ENCODE measurements at places on chromosomes 13 and 19. TPM values are rescaled to one million over a fixed set of nuclear protein-coding genes. Genes with fewer than 3 reads are reported as not detected.

The RFPL4AL1 gene
- not detected for total RNA-seq

The CD22 gene
- total RNA-seq, result 0.75 TPM

The FOXA3 gene
- total RNA-seq, result not detected

The ZNF90 gene
- not detected for total RNA-seq

The MEGF8 gene
- 61.8 TPM for total RNA-seq

The HIPK4 gene
- not detected for total RNA-seq

The SRRM5 gene
- 0.32 TPM for total RNA-seq

The LNX2 gene
- 3.7 TPM for total RNA-seq

DNA sequence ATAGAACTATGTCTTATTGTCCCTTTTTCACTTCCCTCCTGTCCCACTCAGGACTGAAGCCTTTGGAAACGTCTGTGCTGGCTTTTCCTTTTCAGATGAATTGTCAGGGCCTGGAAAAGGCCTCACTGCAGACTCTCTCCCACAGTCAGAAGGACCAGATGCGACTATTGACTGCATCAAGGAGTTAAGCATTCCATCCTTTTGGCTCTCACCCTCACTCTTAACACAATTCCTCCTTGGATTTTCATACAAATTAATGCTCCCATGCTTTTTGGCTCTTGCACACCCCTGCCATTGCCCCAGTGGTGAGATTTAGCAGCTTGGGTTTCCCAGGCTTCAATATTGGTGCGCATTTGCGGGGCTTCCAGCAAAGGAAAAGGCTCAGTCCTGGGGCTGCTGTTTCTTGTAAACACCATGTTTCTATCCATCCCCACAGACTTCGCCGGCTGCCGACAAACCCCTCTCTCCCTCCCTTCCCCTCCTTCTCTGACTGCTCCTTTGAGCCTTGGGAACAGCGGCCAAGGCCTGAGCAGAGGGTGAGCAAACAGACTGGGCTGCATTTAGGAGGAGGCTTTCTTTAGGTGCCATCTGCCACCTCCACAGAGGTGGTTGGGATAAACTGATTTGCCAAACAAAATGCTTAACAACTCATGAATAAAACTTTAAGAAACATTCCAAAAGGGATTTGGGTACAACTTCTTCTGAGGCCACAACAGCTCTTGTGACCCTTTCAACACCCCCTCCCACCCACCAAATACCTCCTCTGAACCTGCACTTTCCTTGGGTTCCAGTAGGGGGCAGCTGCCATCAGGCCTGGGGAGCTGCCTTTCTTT lies 48.6 kb upstream of the PCDH8 start:
- DNase-seq, result no peak

- peak; percentile 66 for DNase-seq
Measured at GRCh38 chr19:11767633-11768133, 883 bp downstream of the ZNF441 start.

- DNase-seq, result no peak
Measured at GRCh38 chr13:44470638-44471562, 97.3 kb downstream of the SERP2 start.

DNA sequence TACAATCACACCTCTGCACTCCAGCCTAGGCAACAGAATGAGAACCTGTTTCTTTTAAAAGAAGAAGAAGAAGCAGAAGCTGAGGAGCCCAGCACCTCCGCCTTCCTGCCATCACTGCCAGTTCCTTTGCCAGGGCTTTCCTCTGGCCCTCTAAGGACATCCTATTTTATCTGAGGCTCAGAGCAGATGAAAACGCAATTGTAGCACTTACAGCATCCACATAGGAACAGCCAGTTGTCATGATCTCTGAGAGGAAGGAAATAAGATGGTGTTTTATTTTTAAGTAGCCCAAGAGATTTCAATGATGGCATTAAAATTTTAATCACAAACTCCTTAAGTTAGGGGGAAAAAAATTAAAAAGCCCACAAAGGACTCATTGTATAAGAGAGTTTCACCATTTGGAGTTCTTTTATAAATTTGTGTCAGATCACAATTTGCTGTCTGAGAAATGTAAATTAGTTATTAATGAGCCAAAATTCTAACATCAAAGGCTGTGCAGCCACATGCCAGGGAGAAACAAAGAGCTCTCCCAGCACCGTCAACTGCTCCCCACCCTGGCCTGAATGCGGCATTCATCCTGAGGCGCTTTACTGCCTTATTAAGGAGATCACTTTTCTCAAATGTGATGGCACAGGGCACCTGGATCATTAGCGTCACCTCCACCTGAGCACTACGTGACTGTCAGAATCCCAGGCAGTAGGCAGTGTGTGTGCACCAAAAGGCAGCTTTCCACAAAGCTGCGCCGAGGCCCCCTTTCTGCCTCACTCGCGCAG lies 393.0 kb downstream of the FOXO1 start:
- no peak for DNase-seq

DNA sequence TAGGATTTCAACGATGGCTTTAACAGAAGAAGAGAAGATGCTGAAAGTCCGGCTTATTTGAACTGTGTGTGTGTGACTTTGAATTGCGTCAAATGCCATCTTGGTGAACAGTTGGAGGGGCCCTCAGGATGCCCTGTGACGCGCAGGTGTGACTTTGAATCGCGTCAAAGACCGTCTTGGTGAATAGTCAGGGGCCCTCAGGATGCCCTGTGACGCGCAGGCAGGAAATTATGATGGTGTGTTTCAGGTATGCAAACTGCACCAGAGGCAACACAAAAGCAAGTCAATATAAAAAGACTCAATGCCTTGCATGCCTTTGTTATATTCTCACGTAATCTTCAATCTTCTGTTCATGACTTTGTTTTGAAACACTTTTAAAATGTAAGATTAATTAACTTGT lies 29.2 kb downstream of the ATP11A start:
- no peak for DNase-seq

DNA sequence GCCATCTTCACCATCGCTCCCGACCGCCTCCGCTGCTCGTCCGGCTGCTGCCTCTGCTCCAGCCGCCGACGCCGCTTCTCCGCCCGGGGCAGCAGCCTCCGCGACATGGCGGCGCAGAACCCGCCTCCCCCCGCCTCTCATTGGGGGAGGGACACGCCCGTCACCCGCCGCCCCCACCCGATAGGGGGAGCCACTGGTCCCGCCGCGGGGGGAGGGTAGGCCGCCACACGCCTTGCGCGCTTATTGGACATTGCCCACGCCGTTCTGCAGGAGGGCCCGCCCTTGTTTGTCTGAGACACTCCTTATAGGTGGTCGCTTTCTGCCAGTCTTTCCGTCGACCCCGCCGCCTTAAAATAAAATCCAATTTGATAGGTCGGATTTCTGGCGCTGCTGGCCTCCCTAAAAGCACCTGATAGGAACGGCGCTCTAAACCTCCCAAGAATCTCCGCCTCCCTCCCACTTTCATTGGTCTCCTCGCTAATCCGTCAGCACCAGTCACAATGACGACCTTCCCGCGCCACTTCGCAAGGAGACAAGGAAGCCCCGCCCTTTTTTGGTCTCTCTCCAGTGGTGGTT lies at the start of gene HNRNPL:
TSS of gene HNRNPL (minus strand) at position 127 of the 576 bp plus-strand sequence. CDS start at position 107, 20 bp downstream.
- no peak for DNase-seq

DNA sequence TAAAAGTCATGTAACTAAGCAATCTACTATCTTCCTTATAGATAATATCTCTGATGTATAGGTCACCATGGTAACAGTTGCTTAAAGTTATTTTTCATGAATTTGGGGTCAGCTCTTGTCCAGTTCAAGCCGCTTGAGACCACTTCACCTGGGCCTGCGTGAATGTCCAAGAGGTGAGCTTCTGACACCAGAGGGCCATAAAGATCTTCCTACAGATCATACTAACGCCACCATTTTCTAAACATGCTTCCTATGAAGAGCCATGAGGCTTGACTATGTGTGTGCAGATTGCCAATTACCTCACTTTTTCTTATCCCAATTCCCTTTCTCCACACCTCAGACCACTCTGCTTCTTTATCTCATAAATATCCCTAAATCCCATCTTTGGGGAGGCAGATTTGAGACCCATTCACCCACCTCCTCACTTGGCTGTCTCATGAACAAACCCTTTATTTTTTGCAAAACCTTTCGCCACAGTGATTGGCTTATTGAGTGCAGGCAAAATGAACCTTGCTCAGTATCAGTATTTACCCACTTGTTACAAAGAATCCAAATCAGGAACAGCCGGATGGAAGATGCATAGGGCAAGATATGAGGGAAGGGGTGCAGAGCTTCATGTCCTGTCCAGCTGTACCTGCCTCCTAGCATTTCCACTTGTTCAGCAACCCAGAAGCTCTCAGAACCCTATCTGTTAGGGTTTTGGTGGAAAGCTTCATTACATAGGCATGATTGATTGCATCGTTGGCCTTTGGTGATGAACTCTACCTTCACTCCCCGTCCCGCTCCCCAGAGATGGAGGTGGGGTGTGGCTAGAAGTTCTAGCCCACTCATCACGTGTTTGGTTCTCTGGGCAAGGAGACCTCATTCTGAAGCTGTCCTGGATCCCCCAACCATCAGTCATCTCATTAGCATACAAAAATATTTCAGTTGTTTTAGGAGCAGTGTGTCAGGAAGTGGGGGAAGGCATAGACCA lies 34.2 kb downstream of the FAM187B start:
- DNase-seq, result no peak

- no peak for DNase-seq
Measured at GRCh38 chr13:91153372-91153771, 194.1 kb upstream of the MIR17HG start.

DNA sequence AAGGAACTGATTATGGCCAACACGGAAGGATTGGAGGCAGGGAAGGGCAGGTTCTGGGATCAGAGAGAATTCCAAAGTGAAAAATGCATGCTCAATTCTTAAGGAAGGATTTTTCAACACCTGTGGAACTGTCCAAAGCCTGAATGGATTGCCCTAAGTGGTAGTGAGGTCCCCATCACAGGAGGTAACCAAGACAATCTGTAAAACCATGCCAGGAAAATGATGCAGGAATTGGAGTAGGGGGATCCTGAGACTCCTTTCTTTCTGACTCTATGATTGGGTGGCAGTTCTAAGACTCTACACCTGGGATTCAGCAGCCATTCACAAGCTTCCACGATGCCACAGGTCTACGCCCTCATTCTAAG lies 56.5 kb upstream of the ZNRF4 start:
- DNase-seq, result no peak

DNA sequence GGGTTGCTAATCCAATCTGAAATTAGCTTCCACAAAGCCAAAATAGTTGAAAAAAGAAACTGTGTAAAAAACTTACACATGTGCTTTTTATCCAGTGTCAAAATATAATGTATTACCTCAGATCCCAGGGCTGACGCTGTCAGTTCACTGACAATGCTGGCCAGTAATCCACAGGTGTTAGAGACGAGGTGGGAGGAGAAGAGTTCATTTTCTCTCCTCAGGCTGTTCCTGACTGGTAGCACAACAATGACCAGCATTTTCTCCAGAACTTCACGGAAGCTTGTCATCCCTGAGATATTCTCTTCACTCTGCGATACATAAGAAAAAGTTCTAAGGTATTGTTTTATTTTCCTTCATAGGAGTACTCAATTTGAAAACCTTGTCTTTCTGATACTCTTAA lies 146.9 kb downstream of the MYCBP2 start:
- DNase-seq, result no peak

DNA sequence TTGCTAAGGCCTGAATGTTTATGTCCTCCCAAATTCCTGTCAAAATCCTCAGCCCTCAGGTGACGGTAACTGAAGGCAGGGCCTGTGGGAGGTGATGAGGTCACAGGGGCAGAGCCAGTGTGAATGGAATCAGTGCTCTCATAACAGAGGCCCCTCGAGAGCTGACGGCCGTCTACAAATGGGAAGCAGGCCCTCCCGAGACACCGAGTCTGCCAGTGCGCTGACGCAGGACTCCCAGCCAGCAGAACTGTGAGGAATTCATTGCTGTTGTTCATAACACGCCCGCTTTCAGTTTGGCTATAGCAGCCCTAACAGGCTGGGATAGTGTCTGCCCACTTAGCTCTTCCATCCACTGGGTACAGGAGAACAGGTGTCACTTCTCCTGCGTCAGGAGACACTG lies 41.2 kb downstream of the CARS2 start:
- DNase-seq, result no peak

- DNase-seq, result no peak
Measured at GRCh38 chr19:18388100-18388959, 2.4 kb downstream of the GDF15 start.

- DNase-seq, result no peak
Measured at GRCh38 chr13:40776232-40776631, 5.2 kb upstream of the MRPS31 start.

DNA sequence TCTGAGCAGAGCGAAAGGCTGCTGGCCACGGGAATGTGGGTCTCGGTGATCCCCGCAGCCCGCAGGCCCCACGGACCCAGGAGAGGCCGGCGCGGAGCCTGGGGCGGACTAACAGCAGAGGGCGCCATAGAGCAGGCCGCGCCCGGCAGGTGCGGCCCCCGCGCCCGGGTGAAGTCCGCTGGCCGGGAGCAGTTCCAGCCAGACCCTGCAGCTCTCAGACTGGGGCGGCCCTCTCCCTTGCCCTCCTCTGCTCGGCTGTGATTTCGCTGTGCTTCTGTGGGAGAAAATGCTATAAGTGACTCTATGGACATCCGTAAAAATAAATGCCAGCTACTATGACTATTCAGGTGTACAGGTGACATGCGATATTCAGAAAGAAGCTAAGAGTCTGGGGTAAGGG lies 37.7 kb downstream of the GSX1 start:
- no peak for DNase-seq

DNA sequence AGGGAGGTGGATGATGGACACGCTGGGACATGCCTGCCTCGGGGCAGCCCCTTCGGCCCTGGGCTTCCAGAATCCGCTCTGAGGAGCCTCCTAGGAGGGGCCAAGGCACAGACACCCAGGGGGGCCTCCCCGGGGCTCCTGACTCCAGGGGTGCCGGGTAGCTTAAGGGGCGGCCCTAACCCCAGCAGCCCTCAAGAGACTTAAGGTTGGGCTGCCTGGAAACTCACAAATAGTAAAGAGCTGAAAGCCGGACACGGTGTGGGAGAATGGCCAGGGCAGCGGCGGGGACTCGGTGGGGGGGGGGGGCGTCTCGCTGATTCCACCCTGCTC lies 7.7 kb downstream of the ARID3A start:
- no peak for DNase-seq

DNA sequence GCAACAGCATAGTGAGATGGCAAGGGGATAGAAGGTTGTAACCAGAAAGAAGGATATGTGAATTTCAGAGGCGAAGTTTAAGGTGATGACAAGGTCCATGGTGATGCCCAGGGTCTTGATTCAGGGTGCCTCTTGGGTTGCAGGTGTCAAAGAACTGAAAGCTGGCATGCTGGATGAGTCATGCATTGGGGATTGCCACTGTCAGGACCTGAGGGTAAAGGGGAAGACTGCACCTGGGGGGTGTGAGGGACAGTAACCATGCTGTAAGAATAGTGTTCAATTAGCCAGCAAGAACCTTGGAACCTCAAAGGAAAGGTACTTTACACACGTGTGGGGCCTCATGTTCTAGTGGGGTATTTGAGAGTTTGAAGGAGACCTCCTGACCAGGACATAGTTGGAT lies 279.6 kb downstream of the SLC7A1 start:
- no peak for DNase-seq

GRCh38 chr19:47613165-47614020 lies 4.5 kb downstream of the BICRA start:
- DNase-seq, result no peak

GRCh38 chr13:93226623-93227279 lies at the start of gene GPC6:
Gene GPC6 (plus strand): TSS chr13:93226807.
- no peak for DNase-seq
